Stimulated activated CD8-positive, alpha-beta memory T cell treated with anti-CD3 and anti-CD28 coated beads, Interleukin-4, amount 100 ng/mL, for 48 hours (primary cell): ENCODE measurements at places on chromosomes 2 and 18.

- DNase-seq = no peak
Observed at GRCh38 chr2:157967856-157968255, 91.7 kb upstream of the ACVR1 start.

- DNase-seq = no peak
Observed at GRCh38 chr2:148540022-148540421, 104.5 kb upstream of the EPC2 start.

GRCh38 chr18:63022429-63023022 is 297.0 kb downstream of the BCL2 start:
- peak; percentile 60 for DNase-seq

GRCh38 chr2:8457699-8458502 is 224.0 kb upstream of the ID2 start:
- DNase-seq = no peak

GRCh38 chr18:28005164-28005563 is 171.8 kb downstream of the CDH2 start:
- no peak for DNase-seq

DNA sequence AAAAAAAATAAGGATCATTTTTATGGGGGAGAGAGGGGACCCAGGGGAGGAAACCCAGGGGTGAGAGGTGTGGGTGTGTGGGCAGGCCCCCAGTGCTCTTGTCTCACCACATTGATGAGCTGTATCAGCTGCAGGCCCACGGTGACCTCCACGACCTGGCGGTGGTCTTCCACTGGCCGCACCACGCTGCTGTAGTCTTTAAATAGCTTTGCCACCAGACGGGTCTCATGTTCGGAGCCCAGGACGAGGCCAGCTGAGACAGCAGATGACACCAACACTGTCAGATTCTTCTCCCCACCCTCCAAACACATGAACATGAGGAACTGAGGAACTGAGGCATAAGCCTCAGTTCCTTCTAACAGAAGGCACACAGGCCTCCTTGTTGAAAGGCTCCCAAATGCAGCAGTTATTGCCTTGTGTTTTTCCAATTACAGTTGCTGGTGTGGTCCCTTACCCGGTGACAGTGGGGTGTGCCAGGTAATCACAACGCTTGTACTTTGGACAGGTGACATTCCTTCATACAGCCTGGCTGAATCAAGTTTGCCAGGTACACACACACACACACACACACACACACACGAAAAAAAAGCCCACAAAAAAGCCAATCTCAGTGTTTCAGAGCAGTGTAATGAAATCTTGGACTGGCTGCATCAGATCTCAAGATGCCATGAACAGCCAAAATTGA is 4.7 kb downstream of the CHRNA1 start:
- no peak for DNase-seq

GRCh38 chr18:74248189-74248588 is 43.6 kb downstream of the CYB5A start:
- no peak for DNase-seq

GRCh38 chr2:168044579-168044978 is 202.8 kb downstream of the STK39 start:
- no peak for DNase-seq

DNA sequence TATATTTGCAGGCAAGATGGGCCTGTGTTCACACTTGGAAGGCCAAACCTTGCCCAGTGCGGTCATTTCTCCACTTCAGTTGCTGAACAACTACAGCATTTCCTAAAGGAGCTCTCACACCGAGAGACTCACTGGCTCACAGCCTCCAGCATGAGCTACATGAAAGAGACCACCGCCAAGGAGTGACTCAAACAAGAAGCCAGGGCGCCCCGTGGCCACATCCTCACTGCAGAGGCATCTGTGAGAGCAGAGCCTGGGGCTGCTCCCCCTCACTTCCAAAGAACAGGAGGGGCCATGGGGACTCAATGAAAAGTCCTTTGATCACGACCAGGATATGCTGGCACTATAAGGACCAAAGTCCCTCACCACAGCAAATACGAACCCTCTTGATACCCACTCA is 50.0 kb downstream of the TMEM163 start:
- peak; percentile 77 for DNase-seq

- DNase-seq = no peak
Observed at GRCh38 chr2:200380091-200380561, 73.6 kb downstream of the SPATS2L start.

DNA sequence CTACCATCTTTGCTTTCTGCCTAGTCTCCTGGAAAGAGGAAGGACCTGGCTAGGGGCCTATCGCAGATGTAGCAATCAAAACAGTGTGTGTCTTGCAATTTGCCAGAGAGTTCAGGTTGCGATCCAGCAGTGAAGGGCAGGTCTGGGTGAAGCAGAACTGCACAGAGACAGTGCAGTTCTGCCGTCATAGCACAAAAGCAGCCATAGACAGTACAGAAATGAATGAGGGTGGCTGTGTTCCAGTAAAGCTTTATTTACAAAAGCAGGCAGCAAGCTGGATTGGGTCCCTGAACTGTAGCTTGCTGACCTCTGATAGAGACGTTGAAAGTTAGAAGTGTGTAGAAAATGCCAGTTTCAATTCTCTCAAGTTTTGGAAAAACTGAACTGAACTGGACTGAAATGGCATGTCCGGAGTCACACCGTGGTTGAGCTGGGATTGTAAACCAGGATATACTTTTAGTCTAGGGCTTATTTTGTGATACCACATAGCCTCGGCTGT is 186.8 kb downstream of the LTBP1 start:
- DNase-seq = no peak

DNA sequence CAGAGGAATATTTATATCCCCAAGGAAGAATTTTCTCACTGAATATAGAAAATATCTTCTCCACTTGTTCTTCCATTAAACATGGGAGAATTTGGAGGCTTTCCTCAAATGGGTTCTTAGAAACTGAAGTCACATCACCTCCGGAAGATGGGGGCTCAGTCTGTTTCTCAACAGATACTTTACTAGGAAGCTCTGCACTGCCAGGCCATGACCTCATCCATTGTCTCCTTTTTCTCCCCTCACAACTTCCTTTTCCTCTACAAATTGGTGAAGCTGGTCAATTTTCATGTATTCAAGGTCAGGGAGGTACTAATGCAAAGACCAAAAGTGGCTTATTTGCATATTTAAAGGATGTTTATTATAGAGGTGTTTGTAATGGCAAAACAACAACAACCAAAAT is 173.1 kb downstream of the RNF152 start:
- no peak for DNase-seq

DNA sequence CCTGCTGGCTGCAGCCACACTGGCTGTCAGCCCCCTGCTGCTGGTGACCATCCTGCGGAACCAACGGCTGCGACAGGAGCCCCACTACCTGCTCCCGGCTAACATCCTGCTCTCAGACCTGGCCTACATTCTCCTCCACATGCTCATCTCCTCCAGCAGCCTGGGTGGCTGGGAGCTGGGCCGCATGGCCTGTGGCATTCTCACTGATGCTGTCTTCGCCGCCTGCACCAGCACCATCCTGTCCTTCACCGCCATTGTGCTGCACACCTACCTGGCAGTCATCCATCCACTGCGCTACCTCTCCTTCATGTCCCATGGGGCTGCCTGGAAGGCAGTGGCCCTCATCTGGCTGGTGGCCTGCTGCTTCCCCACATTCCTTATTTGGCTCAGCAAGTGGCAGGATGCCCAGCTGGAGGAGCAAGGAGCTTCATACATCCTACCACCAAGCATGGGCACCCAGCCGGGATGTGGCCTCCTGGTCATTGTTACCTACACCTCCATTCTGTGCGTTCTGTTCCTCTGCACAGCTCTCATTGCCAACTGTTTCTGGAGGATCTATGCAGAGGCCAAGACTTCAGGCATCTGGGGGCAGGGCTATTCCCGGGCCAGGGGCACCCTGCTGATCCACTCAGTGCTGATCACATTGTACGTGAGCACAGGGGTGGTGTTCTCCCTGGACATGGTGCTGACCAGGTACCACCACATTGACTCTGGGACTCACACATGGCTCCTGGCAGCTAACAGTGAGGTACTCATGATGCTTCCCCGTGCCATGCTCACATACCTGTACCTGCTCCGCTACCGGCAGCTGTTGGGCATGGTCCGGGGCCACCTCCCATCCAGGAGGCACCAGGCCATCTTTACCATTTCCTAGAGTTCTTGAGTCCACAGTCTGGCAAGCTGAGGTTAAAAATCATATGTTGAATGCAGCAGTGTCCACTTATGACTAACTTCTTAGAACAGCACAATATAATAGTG is 741 bp downstream of the GPR148 start:
- DNase-seq = no peak

DNA sequence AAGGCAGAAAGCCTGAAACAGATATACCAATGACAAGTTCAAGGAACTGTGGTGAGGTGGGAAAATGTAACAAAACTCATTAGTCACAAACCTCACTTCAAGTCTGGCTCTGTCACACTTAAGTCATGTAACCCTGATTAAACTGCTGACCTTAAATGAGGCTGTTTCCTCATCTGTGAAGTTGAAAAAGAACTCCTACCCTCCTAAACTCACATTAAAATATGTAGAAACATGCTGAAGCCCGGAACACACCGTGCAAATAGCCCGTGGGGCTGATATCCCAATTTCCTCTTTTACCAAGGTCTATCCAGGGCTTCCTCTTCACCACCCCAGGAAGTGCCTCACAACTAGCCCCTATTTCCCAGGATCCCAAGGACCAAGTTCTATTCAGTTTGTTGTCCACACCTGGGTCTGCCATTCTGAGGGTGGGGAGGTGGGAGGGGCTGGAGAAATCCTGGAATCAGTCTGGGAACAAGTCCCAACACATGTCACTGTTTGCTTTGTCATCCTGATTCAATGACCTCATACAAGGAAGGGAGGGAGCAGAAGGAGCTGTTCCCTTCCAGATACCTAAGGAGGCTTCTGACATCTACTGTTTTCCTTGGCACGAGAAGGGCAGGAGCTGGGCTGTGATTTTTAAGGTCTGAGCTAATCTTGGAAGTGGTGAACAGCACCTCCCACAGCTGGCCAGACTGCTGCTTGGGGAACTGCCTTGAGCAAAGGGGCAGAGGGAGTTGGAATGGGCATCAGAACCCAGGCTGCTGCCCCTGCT is 42.3 kb downstream of the SLC4A1AP start:
- no peak for DNase-seq

DNA sequence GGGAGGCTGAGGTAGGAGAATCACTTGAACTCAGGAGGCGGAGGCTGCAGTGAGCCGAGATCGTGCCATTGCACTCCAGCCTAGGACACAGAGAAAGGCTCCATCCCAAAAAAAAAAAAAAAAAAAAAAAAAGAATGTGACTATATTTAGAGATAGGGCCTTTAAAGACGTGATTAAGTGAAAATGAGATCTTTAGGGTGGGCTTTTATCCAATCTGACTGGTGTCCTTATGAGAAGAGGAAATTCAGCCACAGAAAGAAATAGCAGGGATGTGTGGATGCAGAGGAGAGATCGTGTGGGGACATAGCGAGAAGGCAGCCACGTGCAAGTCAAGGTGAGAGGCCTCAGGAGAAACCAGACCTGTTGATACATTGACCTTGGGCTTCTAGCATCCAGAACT is 69.9 kb upstream of the ACSL3 start:
- no peak for DNase-seq

DNA sequence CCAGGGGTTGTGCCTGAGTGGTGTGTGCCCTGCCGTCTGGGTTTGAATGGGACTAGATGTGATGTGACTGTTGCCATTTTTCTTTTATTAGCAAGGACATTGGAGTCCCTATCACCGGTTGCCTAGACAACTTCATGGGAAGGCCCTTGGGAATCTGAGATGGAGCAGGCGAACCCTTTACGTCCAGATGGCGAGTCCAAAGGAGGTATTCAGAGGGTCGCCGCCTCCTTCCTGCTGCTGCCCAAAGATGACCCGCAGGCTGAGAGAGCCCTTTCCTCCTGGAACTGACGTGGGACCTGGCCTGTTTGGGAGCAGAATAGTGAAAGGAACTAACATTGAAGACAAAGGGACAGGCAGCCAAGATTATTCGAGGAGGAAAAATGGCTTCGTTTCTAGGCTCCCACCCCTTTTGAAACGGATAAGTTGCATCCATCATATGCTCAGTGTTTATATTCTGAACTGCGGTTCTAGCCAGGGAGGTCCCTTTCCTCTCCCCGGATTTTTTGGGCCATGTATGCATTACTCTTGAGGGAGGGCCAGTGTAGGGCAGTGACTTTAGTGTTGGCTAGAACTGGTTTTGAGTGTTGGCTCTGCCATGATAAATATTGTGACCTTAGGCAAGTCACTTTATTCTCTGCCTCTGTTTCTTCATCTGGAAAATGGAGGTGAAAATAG is 673 bp downstream of the CENPO start:
- DNase-seq = peak; percentile 37

GRCh38 chr18:79641722-79642497 is 37.7 kb upstream of the CTDP1 start:
- no peak for DNase-seq

- DNase-seq = peak; percentile 39
Observed at GRCh38 chr2:24409700-24410556, 49.6 kb upstream of the ITSN2 start.

DNA sequence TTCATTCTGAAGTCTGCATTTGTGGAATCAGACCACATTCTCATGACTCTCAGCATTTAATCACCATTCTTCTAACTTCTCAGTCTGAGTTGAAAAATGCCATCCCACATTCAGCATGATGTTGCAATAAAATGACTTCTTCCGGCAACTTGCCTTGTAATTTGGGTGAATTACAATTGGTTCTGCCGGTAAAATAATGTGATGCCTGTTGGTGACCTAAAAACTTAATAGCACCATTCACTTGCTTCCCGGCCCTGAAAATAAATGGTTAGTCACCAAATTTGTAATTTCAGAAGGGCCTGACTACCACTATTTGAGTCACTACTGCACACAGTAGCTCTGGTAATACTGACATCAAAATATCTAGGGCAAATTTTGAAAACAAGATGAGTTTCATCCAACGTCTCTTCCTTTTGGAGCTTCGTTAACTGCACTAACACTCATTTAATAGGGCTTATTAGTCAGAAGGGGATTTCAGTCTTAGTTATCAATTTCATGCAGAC is 637.1 kb upstream of the CHAC2 start:
- no peak for DNase-seq

- DNase-seq = no peak
Observed at GRCh38 chr2:197296835-197297234, 13.7 kb downstream of the ANKRD44 start.

DNA sequence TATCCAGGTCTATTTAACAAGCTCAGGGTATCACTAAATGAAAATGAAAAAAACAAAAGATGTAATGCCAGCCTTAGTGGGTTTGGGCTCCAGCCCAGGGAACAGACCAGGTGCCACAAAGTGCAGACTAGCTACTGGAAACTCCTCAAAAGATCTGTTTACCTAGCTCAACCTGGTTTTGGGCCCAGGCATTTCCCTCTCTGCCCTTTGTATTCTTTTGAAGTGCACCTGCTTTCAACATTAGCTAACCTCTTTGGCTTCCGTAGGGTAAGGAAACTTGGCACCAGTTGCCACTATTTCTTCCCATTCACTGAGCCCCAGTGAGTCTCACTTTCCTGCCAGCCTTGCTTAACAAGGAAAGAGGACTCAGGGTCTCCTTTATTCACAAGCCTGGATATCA is 123.6 kb upstream of the CDCA7 start:
- no peak for DNase-seq
